ENCODE measurements at places on chromosomes 12 and 14.

GRCh38 chr12:82481954-82482353, 123.6 kb downstream of the METTL25 start:
- no peak for DNase-seq

DNA sequence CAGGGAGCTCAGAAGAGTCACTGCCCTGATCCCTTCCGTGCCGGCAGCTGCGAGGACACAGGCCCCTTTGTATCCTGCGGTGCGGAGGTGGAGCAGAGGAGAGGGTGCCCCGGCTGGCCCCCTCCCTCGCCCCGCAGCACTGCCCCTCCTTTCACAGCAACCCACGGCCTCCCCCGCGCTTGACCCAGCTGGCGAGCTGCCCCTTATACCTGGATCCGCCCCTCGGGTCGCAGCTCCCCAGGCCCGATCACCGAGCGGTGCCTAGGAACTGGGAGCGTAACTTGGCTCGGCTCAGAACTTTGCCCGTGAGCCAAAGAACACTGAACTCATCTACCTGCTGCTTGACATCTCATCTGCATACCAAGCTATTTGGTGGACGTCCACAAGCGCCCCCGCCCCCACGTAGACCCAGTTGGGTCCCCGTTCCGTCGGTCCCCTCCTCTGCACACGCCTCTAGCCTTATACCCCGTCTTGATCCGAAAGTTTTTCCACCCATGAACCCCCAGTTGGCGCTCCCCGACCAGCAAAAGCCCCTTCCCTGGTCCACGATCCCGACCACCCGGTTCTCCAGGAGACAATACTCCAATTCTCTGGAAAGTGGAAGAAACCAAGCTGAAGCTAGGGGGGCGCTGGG, 697 bp upstream of the DNAJC14 start:
- no peak for DNase-seq

GRCh38 chr12:68812553-68813241, 4.7 kb downstream of the MDM2 start:
- DNase-seq = no peak

DNA sequence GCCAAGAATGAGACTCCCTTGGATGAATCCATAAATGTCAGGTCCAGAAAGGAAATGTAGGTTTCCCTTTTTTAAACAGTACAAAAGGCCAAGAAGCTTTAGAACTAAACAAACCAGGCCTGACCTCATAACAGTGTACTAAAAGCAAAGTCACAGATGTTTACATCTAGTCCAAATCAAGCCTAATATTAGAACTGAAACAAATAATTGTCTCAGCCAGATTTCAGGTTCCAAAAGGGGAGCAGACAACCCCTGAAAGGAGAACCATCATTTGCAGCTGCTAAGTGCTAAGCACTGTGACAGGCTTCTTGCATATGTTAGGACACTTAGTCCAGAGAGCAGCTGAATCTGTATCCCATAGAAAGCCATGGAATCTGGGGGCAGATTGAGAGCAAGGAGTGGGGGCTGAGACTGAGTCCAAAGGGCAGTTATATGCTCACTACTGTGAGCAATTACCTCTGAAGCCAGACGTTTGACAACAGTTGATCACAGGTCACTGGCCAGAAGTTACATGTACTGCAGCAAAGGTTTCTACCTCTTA, 90.1 kb downstream of the STXBP6 start:
- no peak for DNase-seq

GRCh38 chr12:115294453-115295133, 610.6 kb upstream of the TBX3 start:
- no peak for DNase-seq

GRCh38 chr14:101361451-101362433, 199.6 kb upstream of the DIO3 start:
- DNase-seq = no peak
